ENCODE measurements at places on chromosomes 7 and 10.

DNA sequence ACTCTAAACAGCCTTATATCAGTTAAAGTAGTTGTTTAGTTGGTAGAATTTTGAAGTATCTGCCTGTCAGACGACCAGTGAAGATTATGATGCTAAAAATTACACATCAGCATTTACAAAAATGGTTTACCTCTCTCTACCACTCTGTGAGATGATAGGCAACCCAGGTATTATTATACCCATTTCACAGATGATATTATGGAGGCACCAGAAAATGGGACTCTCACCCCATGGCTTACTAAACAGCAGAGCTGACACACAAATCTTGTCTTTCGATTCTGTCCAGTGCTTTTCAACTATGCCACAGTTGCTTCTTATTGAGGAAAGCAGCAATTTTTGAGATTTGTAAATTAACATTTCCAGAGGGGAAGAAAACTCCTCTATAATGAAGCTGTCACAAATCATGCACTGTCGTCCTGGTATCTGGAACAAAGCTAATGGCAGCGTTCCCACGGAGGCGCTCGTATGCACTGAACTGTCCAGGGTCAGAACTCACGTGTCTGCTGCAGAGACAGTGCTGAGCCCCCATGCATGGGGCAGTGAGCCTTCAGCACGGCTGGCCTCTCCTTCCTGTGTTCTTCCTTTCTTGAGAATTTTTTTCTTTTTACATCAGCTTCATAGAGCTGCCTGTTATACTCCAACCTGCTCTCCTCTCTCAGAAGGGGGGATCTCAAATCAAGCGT is 381.1 kb downstream of the SDK1 start:
- no peak for DNase-seq

DNA sequence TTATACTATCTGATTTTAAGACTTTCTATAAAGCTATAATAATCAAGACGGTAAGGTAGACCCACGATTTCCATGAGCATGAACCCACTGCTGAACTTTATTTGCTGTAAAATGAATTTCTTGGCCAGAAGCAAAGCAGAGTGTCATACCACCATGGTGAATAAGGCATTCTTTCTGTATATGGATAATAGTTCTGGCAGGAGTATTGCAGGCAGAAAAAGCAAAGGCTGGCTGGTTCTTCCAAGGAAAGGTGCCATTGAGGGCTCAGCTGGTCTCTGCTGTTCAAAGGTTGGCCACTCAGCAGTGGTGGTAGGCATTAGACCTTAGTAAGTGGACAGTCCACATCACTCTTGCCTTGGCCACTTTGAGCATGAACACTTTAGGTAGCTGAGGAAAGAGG is 104.1 kb upstream of the KCNMA1 start:
- no peak for DNase-seq

DNA sequence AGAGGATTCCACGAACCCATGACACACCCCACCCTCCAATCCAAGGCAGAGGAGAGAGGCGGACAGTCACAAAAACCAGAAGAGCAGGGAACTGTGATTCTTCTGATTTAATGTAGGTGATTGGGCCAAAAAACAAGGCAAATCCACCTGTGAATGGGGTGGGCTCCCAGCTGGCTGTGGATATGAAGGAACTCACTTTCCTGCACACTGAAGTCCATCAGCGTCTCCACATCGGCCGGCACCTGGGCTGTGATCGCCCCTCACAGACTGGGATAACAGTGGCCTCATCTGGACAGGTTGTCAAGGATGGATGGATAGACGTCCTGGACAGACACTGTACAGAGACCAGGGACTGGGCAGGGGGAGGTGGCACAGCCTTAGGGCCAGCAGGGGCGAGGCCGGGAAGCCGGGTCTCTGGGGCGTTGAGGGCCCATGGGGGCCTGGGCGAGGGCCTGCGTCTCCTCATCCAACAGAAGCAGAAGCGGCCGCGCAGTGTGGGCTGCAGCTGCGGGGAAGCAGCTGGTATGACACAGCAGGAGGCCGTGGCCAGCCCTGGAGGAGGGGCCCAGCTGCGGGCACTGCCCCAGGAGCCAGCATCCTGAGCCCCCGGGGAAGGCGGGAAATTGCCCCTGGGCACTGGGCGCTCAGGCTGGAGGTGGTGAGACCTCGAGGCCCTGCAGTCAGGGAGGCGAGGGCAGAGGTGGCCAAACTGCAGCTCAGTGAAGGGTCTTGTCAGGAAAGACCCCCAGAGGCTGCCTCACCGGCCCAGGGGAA is 54.2 kb downstream of the DIP2C start:
- no peak for DNase-seq

GRCh38 chr7:3469641-3470040 is 168.6 kb downstream of the SDK1 start:
- no peak for DNase-seq

DNA sequence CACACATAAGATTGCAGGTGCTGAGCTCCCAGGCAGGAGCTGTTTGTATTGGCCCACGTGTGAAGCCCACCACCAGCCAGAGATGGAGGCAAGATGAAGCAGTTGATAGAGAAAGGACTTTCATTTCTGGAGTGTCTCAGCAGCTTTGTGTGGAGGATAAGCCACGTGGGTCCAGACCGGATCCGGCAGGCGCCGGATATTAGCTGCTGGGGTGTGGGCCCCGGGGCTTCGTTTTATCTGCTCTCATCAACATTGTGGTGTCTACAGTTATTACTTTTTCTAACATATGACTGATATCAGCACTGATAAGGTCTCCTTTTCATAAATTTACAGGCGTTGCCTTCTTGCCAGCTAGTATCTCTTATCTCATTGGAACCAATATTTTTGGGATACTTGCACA is 25.5 kb downstream of the SLC18A2 start:
- DNase-seq = no peak

DNA sequence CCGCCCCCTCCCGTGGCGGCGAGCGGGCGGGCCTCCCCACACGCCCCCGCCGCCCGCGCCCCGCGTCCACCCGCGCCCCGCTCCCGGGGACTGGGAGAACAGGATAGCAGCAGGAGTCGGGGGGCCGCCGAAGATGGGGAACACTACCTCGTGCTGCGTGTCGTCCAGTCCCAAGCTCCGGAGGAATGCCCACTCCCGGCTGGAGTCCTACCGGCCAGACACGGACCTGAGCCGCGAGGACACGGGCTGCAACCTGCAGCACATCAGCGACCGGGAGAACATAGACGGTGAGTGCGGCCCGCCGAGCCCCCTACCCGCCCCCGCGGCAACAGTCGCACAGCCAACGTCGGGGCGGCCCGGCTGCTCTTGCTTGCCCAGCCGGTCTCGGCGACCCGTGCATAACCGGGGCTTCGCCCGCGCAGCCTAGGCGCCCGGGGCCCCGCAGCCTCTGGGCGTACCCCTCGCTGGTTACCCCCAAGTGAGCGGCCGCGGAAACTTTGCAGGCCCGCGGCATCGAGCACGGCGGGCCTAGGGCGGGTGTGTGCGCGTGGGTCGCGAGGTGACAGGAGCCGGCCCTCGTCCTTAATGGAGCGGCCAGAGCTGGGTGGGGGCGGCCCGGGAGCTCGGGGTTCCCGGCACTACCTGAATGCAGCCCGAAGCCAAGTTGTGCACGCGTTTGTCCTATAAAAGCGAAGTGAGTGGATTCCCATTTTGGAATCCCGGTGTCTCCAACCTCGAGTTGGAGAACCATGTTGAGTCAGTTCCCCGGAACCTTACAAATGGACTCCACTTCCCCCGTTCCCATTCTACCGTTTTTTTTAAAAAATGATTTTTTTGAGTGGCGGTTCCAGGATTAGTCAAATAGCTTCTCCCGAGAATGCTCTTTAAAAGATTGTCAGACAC is 863 bp downstream of the CCNY start:
- DNase-seq = peak; percentile 15

DNA sequence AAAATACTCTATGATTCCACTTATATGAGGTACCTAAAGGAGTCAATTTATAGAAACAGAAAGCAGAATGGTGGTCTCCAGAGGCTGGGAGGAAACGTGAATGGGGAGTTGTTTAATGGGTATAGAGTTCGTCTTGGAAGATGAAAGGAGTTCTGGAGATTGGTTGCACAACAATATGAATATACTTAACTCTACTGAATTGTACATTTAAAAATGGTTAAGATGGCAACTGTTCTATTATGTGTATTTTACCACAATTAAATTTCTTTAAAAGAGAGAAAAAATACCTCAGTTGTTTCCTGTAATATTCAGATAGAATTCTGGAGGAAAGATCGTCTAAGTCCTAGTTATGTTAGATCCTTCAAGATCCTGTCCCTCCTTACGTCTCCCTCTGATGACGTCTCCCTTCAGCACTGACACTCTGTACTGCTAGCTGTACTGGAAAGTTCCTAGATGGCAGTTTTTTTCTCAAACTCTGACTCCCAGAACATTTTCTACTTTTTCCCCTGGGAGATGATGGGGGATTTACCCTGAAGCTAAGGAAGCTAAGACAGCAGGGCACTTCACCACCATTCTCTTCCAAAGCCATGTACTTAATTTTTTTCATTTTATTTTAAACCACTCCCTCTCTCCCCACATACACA is 53.2 kb upstream of the CAV2 start:
- DNase-seq = no peak

GRCh38 chr10:21624951-21625350 is 90.9 kb downstream of the MLLT10 start:
- DNase-seq = no peak

- DNase-seq = no peak
Measured at GRCh38 chr10:79102498-79102874, 33.7 kb downstream of the ZMIZ1 start.

- no peak for DNase-seq
Measured at GRCh38 chr7:137343281-137343841, at the start of gene PTN. Gene PTN, minus strand, starts transcription at chr7:137343733. Its CDS starts 88,760 bp downstream, at chr7:137254973.

Measured in stimulated activated CD8-positive, alpha-beta memory T cell treated with anti-CD3 and anti-CD28 coated beads, Interleukin-2, amount 100 ng/mL, for 1 hour (primary cell).